ENCODE measurements at places on chromosomes 16 and 17.
A peak's percentile ranks its signal among the peaks of the same experiment; 100 is the strongest.

- no peak for DNase-seq
Measured at GRCh38 chr16:24701521-24701951, 27.9 kb upstream of the TNRC6A start.

- no peak for DNase-seq
Measured at GRCh38 chr16:61654962-61655361, 381.3 kb downstream of the CDH8 start.

DNA sequence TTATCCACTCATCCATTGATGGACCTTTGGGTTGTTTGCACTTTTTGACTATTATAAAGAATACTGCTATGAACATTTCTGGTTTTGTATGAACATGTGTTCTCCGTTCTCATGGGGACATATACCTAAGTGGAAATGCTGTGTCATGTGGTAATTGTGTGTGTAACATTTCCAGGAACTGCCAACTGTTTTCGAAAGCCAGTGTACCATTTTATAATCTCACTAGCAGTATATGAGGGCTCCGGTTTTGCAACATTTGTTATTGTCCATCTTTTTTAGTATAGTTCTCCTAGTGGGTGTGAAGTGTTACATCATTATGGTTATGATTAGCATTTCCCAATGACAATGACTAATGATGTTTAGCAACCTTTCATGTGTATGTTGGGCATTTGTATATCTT is 5.1 kb upstream of the TRIM25 start:
- DNase-seq = no peak

- DNase-seq = no peak
Measured at GRCh38 chr16:76421571-76421970, 144.4 kb downstream of the CNTNAP4 start.

DNA sequence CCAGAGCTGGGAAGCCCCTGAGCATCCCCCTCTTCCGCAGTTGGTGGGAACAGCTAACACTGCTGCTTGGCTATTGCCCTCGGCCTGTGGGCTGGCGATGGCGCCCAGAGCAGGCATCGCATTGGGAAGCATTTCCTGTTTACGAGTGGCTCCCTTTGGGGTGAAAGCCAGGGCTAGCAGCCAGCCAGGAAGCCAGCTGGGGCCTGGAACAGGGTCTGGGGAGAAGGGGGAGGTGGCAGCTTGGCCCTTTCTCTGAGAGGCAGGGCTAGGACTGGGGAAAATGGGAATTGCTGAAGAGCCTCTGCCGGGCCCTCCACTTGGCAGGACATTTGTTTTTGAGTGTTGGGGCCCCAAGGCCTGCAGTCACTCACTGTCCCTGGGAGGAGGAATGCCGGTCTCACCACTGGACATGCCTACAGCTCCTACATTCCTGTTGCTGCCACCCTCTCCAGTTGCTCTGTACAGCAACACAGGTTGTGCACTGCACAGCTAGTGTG is 2.4 kb upstream of the MTSS2 start:
- DNase-seq = no peak

DNA sequence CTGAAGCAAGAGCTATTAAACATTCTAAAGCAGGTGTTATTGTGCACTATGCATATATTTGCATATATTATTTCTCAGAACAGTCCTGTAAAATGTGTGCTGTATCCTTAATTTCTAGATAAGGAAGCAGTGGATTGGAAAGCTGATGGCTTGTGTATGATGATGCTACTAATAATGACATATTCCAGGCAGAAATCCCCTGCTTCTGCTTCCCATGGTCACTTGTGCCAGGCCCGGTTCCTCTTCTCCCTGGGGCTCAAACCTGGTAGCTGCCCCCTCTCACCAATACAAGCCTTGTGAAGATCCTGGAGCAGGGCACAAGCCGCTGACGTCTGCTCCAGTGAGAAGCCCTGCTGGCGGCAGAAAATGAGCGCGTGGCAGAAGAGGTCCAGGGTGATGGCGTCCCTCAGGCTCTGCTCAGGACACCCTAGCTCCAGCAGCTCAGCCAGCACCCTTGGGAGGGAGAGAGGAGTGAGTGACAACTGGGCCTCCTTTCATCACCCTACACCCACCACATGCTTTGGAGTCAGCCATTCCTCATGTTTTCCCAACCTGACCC is 1.8 kb downstream of the CFAP119 start:
- no peak for DNase-seq

- DNase-seq = no peak
Measured at GRCh38 chr16:3065069-3065741, at the start of gene IL32. Gene IL32, plus strand, starts transcription at chr16:3065640. Its CDS starts 172 bp downstream, at chr16:3065812.

GRCh38 chr17:46984341-46984740 is 5.3 kb upstream of the RPRML start:
- DNase-seq = no peak

DNA sequence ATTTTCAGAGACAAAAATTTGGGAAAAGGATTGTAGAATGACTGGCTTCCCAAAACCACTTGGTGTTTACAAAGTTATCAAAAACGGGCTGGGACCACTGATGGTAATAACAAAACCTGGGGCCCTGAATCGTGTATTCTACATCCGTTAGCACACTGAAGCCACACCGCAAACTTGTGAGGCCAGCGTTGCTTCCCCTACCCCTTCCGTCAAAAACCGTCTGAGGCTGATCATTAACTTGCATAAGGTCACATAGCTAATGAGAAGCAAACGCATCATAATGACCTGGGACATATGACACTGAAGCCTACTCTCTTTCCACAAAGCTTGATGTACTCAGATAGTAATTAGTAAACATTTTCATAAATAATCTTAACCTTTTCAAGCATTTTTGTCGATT is 704.3 kb downstream of the MAF start:
- DNase-seq = no peak

- DNase-seq = no peak
Measured at GRCh38 chr17:58204796-58205195, 12.3 kb downstream of the EPX start.

GRCh38 chr16:87824016-87824990 is 45.0 kb downstream of the SLC7A5 start:
- DNase-seq = no peak

GRCh38 chr16:83992624-83993023 is 24.6 kb downstream of the NECAB2 start:
- no peak for DNase-seq

- DNase-seq = no peak
Measured at GRCh38 chr17:54191261-54191660, 368.5 kb downstream of the KIF2B start.

DNA sequence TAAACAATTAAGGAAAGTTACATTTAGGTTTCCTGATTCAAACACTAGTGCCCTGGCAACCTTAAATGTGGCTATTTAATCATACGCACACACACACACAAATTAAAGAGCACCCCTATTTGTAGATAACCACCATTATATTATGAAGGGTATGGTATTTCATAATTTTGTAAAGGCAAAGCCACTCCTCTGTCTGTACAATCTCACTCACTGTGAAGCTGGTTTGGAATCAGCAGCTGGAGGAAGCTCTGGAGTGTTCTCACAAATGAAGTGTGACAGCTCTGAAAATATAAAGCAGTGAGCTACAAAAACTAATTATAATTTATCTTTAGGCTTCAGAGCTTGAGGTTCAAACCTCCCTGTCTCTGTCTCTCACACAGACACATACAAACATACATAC is 57.9 kb upstream of the KCNJ16 start:
- DNase-seq = no peak

GRCh38 chr17:31556969-31557645 is 165.6 kb downstream of the RAB11FIP4 start:
- DNase-seq = no peak

GRCh38 chr16:67593701-67594100 is 31.4 kb downstream of the CTCF start:
- no peak for DNase-seq

DNA sequence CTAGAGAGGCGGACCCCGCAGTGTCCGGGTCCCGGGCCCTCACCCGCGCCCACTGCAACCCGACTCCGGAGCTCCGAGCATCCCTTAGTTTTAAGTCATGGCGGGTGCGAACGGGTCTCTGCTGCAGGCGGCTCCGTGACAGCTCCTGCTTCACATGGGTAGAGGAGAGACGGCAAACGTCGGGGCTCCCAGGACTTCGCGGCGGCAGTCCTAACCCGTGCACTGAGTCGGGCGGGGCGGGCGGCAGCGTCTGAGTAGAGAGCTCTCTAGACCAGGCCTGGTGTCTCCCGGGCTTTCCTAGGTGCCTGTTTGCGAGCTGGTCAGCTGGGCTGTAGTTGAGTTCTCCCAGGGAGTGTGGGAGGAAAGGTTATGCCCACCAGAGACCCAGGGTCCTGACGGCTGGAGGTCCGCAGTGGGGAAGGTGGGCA is 345 bp downstream of the TSC2 start:
- DNase-seq = no peak

- no peak for DNase-seq
Measured at GRCh38 chr17:77957235-77957856, 1.2 kb upstream of the TNRC6C start.

DNA sequence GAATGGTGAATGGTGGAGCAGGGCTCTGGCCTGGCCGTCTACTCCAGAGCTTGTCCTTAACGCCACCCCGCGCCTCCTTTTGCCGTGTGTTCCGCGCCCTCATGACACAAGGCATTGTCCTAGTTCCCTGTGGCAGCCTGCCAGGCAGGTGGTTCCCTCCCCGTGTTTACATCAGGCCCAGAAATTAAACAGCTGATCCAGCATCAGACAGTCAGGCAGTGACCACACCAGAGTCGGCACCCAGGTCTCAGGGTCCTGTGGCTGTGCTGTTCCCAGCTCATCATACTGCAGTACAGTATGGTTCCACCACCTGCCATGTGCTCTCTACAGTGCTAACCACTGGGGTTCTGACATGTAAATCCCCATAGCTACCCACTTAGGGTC is 119.7 kb downstream of the RAB11FIP4 start:
- DNase-seq = peak; percentile 91

DNA sequence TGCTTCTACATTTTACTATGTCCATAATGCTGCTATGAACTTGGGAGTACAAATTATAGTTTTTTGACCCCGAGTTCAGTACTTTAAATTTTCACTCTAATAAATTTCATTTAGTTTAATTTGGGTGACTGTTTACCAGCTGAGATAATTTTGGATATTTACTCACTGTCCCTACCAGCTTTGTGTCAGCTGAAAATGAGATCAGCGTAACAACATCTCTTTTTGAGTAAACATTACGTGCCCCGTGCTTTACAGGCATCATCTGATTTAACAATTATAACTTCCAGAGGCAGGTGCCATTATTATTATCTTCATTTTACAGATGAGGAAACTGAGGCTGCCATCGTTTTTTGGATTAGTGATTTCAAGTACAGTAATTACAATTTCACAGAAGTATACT is 15.0 kb downstream of the GFOD2 start:
- no peak for DNase-seq

- no peak for DNase-seq
Measured at GRCh38 chr16:78240459-78241222, 141.2 kb downstream of the WWOX start.

DNA sequence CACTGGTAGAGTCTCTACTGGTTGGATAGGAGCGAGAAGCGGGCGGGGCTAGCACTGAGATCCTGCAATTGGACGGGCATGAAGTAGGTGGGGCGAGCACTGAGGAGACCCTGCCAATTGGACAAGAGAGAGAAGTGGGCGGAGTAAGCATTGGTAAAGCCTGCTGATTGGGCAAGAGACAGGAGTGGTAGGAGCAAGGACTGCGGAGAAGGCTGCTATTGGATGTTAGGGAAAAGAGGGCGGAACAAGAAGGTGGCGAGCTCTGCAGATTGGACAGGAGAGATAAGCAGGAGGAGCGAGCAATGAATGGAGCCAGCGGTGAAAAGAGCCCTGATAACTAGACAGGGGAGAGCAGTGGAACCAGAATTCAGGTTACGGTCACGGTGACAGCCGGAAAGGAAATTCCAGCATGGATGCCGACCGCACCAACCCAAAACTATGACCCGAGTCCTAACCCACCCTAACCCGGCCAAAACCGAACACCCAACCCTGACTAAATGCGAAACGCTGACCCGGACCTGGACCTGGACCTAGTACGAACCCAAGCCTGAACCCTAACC is 4.8 kb downstream of the SCGB1C2 start:
- no peak for DNase-seq

DNA sequence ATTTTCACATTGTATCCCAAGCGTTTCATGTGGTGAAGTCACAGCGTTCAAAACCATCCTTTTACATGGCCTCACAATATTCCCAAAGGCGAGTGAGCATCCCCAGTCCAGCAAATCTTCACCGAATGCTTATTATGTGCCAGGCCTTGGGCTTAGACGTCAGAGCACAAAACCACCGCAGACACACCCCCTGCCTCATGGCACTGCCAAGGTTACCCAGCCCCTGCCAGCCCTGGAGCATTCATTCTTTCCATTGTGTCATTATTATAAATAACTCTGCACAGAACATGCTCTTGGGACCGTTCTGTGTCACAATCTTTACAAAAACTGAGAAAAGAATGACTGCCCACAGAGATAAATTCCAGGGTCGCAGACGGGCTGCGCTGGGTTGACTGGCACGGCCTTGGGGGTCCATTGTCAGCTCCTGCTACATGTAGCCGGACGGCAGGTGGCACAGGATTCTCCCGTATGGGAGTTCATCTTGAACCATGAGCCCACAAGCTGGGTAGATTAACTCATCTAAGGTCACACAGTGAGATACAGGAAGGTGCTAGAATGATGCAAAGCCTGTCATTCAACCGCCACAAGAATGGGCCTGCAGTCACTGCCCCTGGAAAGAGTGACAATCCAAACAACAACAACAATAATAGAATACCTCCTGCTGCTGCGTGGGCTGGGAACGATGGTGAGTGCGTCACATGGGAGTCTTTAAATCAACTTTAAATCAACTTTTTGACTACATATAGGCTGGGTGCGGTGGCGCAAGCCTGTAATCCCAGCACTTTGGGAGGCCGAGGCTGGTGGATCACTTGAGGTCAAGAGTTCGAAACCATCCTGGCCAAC is 4.5 kb upstream of the NECAB2 start:
- no peak for DNase-seq

- no peak for DNase-seq
Measured at GRCh38 chr16:83475108-83475507, 332.7 kb upstream of the HSBP1 start.

DNA sequence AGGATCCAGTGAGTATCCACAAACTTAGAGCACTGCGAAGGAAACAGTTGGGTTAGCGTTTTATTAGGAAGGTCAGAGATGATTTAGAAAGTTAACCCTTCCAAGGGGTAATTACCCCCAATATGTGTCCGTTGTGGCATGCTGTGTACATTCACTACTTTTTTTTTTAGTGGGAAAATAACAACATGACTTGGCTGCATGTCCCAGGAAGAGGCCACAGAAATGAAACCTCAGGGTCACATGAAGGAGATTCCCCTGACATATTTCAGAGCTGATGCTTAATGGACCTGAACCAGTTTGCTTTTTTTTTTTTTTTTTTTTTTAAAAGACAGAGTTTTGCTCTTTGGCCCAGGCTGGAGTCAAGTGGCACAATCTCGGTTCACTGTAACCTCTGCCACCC is 167.5 kb downstream of the PRKCA start:
- no peak for DNase-seq
